NCI-H226 (cell line): ENCODE measurements at places on chromosomes 12 and 14.

DNA sequence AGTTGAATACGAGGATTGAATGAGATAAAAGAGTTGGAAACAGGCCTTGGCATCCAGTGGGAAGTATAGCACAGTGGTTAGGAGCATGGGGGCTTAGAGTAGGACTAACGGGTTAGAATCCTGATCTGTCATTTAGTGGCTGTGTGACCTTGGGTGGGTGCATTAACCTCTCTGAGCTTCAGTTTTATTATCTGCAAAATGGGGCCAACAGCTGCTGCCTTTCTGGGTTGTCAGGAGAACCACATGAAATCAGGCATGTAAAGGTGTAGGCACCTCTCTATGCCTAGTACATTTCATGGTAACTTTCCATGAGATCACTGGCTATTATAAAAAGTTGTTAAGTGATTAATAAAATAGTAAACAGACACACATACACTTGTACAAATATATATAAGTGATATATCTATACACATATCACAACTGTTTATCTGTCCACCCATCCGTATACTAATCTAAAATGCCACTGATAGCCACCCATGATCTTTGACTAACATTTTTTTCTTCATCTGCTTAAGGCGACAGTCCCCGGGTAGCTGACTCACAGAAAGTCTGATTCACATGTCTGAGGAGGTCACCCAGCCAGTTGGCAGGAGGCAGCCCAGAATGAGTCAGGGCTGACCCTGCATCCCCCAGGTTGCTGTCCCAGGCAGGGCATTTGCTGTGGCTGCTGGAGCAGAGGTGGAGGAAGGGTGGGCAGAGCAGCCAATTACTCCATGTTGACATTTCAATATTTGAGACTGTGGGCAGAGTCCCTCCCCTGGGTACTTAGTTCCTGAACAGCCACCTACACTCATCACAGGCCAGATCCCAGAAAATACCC, 125.6 kb upstream of the NOS1 start:
- DNase-seq: no peak

DNA sequence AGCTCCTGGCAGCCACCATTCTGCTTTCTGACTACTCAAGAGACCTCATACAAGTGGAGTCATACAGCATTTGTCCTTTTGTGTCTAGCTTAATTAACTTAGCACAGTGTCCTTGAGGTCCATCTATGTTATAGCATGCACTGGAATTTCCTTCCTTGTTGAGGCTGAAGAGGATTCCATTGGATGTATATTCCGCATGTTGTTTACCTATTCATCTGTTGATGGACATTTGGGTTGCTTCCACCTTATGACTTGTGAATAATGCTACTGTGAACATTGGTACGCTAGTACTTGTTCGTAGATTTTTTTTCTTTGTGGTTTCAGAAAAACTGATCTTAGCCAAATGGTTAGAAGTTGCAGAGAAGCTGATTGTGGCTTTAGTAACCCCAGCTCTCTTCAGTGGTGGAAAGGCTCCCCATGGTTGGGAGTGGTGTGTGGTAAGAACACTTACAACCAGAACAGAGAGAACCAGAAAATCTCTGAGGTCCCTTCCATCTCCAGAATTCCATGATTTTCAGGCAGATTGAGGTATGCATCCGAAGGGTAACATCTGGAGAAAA, 118.4 kb downstream of the SAMD4A start:
- no peak for DNase-seq

GRCh38 chr12:77189458-77189857, 124.1 kb upstream of the E2F7 start:
- DNase-seq: peak; percentile 73

GRCh38 chr12:57332646-57333312, 81.8 kb upstream of the STAC3 start:
- no peak for DNase-seq

DNA sequence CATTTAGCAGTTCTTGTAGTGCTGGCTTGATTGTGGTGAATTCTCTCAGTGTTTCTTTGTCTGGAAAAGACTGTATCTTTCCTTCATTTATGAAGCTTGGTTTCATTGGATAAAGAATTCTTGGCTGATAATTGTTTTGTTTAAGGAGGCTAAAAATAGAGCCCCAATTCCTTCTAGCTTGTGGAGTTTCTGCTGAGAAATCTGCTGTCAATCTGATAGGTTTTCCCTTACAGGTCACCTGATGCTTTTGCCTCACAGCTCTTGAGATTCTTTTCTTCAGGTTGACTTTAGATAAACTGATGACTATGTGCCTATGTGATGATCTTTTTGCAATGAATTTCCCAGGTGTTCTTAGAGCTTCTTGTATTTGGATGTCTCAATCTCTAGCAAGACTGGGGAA, 1508.5 kb upstream of the FLRT2 start:
- DNase-seq: no peak

GRCh38 chr14:84482256-84483071, 1047.5 kb upstream of the FLRT2 start:
- DNase-seq: peak; percentile 70

GRCh38 chr12:49098035-49098451, 3.4 kb upstream of the DHH start:
- DNase-seq: no peak

GRCh38 chr12:67531501-67531900, 117.0 kb upstream of the DYRK2 start:
- no peak for DNase-seq

- DNase-seq: no peak
Measured at GRCh38 chr12:107642240-107642639, 43.4 kb upstream of the PWP1 start.

- no peak for DNase-seq
Measured at GRCh38 chr12:96327889-96328288, 72.3 kb downstream of the CDK17 start.

GRCh38 chr14:85205875-85206274, 324.1 kb upstream of the FLRT2 start:
- DNase-seq: no peak

- no peak for DNase-seq
Measured at GRCh38 chr12:16437926-16438325, 90.5 kb downstream of the MGST1 start.

- no peak for DNase-seq
Measured at GRCh38 chr12:44846826-44847225, 29.3 kb downstream of the NELL2 start.

DNA sequence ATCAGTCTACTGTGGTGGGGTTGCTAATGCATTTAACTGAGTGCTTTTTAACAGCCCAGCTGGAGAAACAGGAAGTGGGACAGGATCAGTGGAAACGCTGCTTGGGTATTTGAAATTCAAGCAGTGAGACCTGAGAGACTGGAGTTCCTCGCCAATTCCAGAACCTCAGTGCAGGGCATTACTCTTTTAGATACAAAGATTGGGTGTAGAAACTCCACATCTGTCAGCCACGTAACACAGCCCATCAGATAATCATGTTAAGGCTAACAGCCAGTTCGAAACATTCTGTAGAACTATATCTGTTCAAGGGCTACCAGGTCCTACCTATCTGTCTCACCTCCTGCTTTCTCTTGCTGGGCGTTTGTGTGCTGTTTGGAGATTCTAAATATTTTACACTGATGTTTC, 45.5 kb downstream of the RAD52 start:
- DNase-seq: no peak

DNA sequence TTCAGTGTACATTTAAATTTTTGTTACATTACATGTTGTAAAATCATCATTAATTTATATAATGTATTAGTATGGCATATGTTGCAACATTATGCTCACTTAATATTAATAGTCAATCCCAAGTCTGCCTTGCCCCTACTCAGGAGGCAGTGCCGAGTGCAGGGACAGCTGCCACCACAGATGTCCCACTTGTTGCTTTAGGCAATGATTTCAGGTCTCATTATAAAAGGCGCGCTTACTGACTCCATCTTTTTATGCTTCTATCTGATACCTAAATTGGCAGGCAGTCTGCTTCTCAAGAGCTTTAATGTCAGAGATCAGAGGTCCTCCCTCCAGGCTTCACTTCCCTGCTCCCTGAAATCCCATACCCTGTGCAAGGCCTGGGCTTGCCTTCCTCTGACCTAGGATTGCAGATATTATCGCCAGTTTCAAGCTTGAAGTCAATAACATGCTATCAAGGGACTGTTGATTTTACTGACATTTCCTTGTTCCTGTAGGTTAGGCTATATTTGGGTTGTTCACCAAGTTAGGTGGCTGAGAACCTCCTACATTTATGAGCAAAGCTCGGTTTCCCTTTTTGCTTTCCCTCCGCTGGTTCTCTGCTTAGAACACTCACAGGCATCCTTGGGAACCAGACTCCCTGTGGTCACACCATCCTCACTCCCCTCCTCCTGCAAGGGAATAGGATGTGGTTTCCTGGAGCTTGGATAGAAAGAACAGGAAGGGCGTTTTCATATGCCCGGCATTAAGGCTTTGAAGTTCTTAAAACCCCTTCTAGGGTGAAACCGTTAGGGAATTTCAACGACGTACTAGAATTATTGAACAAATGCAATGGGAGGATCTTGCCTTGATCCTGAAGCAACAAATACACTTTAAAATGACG, 208.4 kb upstream of the FKBP4 start:
- no peak for DNase-seq

DNA sequence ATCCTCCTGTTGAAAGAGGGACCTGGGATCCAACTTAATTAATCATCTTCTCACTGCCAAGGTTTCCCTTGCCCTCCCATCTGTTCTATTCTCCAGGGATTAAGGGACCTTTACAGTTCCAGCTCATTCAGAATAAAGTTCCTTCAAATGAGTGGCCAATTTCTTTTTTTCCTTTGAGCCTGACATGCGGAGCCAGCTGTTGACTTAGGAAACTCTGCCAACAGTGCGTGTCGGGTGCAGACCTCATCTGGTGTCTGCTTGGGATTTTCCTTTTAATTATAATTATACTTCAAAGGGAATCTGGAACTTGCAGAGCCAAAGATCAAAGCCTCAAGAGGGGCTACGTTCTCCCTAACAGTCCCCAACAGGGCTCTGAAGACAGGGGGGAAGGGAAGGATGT, 64.8 kb downstream of the CCDC60 start:
- DNase-seq: no peak

DNA sequence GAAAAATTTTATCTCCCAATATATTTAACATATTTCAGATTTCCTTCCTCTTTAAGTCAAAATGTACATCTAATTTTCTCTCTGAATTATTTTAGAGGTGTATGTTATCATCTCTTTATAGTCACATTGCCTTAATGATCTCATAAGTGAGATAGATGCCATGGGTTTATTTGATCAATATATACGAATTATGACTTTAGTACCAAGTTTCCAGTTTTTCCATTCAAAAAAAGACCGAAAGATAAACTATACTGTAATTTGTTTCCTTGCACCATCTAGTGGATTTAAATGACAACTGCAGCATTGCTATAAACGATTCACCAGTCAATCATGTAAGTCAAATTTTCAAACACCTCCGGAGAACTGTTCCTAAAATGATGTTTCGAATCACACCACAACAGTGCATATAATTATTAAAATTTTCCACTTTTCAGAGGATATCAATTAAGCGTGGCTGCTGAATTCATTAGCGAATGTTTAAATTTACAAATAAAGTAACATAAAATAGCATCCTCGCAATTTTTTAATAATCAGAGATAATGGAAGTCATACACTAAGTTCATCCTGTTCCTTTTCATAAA, 419 bp upstream of the ATXN7L3B start:
- DNase-seq: no peak

- no peak for DNase-seq
Measured at GRCh38 chr12:106025129-106025528, 113.6 kb downstream of the NUAK1 start.

DNA sequence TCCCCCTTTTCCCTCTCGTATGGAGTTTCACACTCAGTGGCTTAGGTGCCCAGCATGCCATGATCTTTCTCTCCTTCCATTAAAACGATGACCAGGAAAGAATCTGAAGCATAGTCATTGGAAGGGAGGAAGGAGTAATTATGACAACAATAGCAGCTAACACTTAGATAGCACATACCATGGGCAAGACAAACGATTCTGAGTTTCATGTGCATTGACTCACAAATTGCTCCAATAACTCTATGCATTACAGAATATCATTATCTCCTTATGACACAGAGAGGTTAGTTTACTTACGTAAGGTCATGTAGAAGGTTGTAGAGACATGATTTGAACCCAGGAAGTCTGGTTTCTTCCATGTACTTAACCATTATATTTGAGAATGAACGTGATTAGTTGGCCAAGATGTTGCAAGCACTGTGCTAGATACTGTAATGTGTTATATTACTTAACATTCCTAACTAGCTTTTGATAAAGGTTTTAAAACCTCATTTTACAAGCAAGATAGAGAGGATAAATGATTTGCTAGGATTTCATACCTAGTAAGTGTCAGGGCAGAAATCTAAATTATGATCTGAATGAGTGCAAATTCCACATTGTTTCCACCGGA, 162.4 kb downstream of the CAND1 start:
- DNase-seq: no peak
